ENCODE measurements at places on chromosomes 4 and X. TPM values are rescaled to one million over a fixed set of nuclear protein-coding genes. Genes with fewer than 3 reads are reported as not detected.
A peak's percentile ranks its signal among the peaks of the same experiment; 100 is the strongest.

- DNase-seq, result no peak
Measured at GRCh38 chr4:62161446-62161845, 961.3 kb downstream of the ADGRL3 start.

GRCh38 chr4:25351777-25352416 lies 25.2 kb upstream of the ANAPC4 start:
- peak; percentile 23 for DNase-seq

GRCh38 chr4:78059524-78059889 lies 2.4 kb downstream of the FRAS1 start:
- peak; percentile 76 for DNase-seq

Gene SPANXA2
- not detected for total RNA-seq

Gene CCDC120
- total RNA-seq, result 1.2 TPM

GRCh38 chr4:18292411-18292810 lies 270.9 kb upstream of the LCORL start:
- DNase-seq, result no peak

Gene MAPK10
- 69.6 TPM for total RNA-seq

DNA sequence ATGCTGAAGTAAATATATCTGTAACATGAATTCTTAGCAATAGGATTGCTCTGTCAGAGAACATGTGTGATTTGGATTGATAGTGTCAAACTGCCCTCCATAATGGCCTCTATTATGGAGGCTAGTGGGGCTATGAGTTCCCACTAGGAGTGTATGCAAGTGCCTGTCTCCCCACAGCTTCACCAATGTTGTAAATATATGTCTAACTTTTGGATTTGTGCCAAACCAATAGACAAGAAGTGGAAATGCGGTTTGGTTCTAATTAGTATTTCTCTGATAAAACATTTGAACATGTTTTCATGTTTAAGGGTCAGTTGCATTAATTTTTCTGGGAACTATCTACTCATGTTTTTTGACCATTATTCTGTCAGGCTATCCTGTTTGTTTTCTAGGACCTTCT lies 28.1 kb downstream of the GPAT3 start:
- no peak for DNase-seq

DNA sequence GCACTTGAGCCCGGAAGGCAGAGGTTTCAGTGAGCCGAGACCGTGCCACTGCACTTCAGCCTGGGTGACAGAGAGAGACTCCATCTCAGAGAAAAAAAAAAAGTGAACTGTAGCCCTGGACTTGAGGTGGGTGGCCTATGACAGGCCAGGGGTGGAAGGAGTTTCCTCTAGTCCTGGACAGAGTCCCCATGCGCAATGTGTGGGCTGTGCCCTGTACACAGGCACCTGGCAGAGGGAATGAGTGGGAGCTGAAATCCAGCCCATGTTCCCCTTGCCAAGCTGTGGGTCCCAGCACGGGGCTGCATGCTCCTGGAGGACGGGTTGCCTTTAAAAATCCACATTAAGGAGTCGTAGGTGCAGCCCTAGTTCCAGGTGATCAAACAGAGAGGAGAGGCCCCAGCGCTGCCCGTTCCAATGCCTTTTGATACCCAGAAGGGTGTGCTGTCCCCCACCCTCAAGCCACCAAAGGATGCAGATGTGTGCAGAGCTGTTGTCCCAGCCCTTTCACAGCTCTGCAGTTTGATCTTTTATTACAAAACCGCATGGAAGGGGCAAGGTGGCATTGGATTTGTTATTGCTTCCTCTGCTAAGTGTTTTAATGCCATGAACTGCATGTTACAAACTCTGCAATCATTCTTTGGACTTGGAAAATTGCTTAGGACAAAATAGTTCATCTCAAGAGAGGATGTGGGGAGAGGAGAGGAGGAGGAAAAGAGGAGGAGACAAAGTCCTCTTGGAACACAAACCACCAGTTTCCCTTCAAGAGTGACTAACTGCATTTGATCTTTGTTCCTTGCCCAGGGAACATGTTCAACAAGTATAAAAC lies 38.0 kb upstream of the PDK3 start:
- peak; percentile 41 for DNase-seq

- no peak for DNase-seq
Measured at GRCh38 chr4:16668488-16668887, 230.0 kb downstream of the LDB2 start.

Gene TRMT10A
- 8.9 TPM for total RNA-seq

- peak; percentile 1 for DNase-seq
Measured at GRCh38 chrX:135625995-135626394, 87.4 kb upstream of the CT45A1 start.

- DNase-seq, result no peak
Measured at GRCh38 chr4:25677943-25678342, 22.3 kb downstream of the SLC34A2 start.

DNA sequence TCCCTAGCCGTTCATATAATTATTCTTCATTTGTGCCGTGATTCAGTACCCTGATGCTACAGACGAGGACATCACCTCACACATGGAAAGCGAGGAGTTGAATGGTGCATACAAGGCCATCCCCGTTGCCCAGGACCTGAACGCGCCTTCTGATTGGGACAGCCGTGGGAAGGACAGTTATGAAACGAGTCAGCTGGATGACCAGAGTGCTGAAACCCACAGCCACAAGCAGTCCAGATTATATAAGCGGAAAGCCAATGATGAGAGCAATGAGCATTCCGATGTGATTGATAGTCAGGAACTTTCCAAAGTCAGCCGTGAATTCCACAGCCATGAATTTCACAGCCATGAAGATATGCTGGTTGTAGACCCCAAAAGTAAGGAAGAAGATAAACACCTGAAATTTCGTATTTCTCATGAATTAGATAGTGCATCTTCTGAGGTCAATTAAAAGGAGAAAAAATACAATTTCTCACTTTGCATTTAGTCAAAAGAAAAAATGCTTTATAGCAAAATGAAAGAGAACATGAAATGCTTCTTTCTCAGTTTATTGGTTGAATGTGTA lies 7.0 kb downstream of the SPP1 start:
- no peak for DNase-seq

Gene IRF2
- total RNA-seq, result 16.8 TPM

- no peak for DNase-seq
Measured at GRCh38 chrX:110836451-110836850, 40.8 kb upstream of the CHRDL1 start.

Gene TLR1
- 3.2 TPM for total RNA-seq

Gene FRMD7
- total RNA-seq, result not detected

- peak; percentile 99 for DNase-seq
Measured at GRCh38 chr4:38752941-38753806, 29.6 kb downstream of the TLR10 start.

Gene MXRA5
- 4.7 TPM for total RNA-seq

Data from fibroblast of the aortic adventitia (primary cell).